ENCODE measurements at places on chromosomes 1 and 21.

GRCh38 chr1:228359613-228360532 is 46.8 kb downstream of the TRIM11 start:
- no peak for DNase-seq

GRCh38 chr1:83098791-83099190 is 900.1 kb downstream of the TTLL7 start:
- no peak for DNase-seq

GRCh38 chr1:16367968-16368890 is 1.2 kb downstream of the SZRD1 start:
- peak; percentile 21 for DNase-seq

- DNase-seq = no peak
These were observed 123.9 kb upstream of the DUSP10 start for GRCh38 chr1:221865808-221866207.

GRCh38 chr1:235579891-235580290 is 69.7 kb downstream of the GNG4 start:
- no peak for DNase-seq

- no peak for DNase-seq
These were observed 8.7 kb upstream of the CBR3 start for GRCh38 chr21:36126208-36126565.

DNA sequence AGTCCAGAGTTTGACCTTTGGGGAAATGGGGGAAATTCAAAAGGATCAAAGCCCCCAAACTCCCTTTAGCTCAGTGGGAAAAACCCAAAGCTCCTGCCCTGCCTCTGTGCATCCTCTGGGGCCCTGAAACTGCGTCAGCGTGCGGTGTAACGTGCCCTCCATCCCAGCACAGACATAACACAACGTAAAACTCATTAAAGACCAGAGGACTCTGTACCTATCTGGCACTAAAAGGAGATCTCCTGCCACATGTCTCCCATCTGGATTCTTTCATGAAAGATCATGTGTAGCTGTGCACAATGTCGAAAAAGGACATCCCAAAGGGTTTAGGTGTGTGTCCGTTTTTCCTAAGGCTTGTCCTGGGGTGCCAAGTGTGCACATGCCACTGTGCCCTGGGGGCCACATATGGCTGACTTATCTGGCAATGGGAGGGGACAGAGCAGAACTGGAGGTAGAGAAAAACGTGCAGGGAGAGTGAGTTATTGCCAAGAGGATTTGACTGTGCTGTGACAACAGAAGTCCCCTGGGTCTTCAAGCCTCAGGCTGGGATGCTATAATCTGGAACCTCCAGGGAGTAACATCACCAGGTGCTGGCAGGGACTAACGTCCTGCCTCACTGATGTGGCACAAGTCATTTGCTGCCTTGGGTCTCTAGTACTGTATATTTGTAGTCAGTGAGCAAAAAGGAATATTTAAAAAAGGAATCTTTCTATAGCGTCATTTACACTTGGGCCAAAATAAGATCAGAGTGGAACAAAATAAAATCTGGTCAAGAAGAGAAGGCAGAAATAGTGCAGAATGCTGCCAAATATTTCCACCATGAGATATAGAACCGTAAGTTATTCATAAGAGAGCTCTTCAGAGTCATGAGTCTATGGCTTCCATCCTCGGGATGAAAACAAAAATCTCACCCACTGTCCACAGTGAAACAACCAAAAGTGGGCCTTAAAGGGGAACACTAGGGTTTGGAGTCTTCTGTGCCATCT is 52.3 kb downstream of the ITPKB start:
- DNase-seq = no peak

GRCh38 chr1:67627906-67628305 is 57.1 kb upstream of the GADD45A start:
- no peak for DNase-seq

- DNase-seq = peak; percentile 51
These were observed 301.1 kb downstream of the PTPRC start for GRCh38 chr1:198939956-198940355.

GRCh38 chr21:34154878-34155277 is 81.5 kb downstream of the MRPS6 start:
- DNase-seq = no peak
